Hematopoietic multipotent progenitor cell treated with erythropoietin and hydrocortisone succinate and interleukin-3 and kit ligand, for 4 days (in vitro differentiated cells): ENCODE measurements at places on chromosomes 6 and 20.

- peak; percentile 60 for DNase-seq
Measured at GRCh38 chr20:8658103-8658502, 410.8 kb upstream of the PLCB4 start.

DNA sequence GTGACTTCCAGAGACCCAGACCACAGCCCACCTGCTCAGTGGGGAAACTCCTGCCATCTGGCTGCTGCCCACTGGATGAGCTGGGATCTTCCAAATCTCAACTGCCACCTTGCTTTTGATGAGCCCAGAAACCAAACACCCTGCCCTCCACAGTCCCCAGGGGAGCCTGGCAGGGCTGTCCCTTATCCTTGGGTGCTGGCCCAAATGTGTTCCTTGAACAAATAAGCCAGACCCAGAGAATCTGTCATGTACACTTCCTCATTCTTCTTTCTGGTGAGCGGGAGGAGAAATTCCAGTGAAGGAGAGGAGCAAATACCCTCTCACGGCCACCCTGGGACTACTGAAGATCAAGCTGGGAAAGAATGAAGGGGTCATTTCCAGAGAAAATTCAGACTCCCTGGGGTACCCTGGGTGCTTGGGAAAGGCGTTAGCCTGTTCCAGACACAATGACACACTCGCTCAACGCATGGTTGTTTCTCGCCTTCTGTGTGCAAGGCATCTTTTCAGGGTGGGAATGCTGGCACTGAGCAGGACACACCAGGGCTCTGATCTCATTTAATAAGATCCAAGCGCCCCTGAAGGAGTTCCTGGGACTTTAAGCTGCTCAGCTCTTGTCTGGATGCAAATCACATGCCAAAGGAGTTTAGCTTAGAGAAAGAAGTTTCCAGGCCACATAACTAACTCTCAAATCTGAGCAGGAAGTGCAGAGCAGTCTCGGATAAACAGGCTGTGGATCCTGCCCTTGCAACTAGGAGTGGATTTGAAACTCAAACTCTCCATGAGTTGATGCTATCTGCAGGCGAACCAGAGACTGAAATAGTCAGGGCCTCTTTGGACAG is 38.5 kb downstream of the PXDC1 start:
- DNase-seq: no peak

GRCh38 chr20:45049438-45049837 is 51.5 kb downstream of the KCNS1 start:
- no peak for DNase-seq

DNA sequence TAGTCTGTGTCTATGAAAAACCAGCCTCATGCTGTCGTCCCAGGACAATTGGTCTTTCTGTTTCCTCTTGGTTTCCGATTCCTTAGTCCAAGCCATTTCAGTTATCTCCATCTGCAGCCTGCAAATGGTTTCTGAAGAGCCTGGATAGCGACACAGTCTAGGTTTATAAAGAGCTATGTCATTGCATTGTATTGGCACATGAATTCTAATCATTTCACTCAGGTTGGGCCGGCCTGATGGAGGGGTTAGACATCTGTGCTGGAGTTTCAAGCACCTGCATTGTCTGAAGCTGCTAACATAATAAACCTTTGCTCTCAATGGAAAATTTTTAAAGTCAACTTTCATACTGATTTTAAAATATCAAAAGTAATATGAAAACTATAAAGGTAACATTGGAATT is 232.6 kb upstream of the MAP3K7 start:
- no peak for DNase-seq

DNA sequence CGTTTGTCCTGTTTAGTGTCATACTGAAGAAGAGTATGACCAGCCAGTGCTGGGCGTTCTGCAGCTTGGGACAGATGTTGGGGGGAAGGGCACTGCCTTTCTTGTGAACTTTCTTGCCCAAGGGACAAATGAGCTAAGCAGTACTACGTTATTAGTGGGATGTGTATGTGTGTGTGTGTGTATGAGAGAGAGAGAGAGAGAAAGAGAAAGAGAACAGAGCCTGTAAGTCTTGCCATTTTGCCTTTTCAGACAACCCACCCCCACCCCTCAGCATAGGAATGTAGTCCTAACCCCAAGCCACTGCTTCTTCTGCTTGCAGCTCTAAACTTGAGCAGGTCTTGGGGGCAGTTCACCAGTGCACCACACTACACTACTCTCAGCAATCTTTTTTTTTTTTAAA is 45.5 kb downstream of the E2F3 start:
- no peak for DNase-seq

DNA sequence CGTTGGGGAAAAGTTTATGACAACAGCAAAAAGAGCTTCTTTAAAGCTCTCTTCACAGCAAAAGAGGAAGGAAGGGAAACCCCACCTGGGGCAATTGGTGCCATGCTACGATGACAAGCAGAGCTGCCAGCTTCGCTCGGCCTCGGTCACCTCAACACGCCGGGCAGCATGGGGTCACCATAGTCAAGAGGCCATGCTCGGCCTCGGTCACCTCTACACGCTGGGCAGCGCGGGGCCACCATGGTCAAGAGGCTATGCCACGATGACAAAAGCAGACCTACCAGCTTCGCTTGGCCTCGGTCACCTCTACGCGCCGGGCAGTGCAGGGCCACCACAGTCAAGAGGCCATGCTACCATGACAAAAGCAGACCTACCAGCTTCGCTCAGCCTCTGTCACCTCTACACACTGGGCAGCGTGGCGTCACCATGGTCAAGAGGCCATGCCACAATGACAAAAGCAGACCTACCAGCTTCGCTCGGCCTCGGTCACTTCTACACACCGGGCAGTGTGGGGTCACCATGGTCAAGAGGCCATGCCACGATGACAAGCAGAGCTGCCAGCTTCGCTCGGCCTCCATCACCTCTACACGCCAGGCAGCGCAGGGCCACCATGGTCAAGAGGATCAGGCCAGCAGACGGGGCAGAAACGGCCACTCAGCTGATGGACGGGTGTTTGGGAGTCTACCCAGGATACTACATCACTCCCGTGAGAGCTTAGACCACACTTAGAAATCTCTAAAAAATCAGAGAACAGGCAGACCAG is 12.1 kb downstream of the APMAP start:
- peak; percentile 27 for DNase-seq

DNA sequence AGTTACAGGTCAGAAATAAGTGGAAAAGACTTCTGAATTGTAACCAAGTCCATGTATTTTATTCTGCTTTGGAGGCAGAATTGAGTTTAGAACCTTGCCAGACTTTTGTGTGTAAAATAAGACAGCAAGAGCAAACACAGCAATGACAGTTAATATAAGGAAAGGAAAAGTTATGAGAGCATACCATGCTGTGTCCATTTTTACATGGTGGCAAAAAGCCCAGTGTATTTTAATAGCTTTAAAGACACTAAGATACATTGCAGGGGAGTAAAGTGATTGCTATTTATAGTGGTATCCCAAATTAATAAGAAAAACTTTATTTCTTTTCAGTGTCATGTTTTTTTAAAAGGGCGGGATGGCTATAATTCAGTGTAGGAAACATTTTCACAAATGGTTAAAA is 45.2 kb downstream of the CDC5L start:
- no peak for DNase-seq

DNA sequence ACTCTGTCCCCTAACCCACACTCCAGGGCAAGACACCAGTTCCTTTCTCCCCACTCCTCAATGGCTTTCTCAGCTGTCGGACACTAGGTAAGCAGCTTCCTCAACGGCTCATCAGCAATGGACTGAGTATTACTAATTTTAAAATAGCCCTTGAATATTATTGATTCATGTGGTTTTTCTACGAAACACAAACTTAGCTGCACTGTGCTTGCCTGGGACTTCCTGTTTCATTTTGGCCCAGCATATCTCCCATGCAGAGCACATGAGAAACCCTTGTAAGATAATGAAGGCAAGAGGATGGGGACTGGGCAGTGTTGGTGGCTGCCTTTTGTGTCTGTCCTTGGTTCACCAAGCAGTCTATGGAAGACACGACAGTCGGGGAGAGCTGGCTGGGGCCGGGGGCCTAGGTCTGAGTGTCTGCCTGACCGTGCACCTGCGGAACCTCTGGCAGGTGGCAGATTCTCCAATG is 48.9 kb downstream of the RNASET2 start:
- DNase-seq: peak; percentile 64

DNA sequence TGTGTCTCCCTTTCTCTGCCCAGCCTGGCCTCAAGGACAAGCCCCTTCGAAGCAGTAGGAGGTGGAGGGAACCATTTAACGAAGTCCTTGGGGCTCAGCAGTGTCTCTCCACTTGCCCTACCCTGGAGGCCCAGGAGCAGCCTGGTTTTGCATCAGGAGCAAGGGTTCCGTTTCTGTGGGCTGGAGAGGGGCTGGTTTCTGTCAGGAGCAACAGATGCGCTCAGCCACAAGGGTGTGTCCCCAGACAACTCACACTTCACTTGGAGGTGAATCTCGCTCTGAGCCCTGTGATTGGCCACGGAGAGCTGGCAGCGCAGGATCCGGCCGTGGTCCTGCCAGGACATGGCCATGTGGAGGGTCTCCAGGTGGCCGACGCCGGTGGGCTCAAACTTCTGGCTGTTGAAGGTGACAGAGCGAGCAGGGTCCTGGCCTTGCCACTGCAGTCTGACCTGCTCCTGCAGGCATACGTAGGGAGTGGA is 6.9 kb downstream of the SIGLEC1 start:
- DNase-seq: no peak

DNA sequence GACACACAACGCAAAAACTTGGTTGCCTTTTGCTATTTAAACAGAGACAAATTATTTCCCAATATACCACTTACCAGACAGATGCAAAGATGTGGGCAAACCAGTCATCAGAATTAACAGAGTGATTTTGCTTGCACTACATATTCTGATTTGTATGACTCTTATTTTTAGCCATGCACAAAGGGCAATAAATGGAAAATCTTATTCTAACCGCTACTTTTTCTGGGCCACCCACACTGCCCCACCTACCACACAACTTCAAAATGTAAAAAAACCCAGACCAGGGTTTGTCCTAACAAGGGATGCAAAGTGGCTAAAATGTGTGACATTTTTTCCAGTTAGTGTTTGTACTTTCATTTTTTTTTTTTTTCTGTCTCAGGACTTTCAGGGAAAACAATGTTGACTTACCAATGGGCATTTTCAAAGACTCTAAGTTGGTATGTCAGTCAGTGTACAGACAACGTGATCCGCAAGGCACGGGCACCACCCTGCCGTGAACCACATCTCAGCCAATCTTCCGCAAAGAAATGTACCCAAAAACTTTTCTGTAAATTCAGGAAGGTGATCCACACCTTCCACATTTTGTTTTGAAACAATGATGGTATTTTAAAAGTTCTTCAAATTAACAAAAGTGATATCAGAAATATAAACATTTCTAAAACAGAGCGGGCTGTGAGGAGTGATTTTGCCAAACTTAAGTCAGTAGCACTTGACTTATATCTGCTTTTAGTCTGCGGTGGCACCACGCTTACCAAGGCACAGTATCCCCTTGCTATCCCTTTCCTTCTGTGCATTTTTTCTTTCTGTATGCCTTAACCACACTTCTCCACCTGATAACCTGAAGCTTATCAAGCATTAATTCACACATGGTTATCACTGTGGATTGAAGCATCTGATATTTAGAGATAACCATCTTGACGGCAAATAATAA is 185.6 kb downstream of the GJA10 start:
- DNase-seq: peak; percentile 31

- peak; percentile 65 for DNase-seq
Measured at GRCh38 chr6:5142915-5143314, 57.8 kb downstream of the PPP1R3G start.

- DNase-seq: peak; percentile 79
Measured at GRCh38 chr20:50517817-50518154, 7.6 kb downstream of the PTPN1 start.

- no peak for DNase-seq
Measured at GRCh38 chr6:159047891-159048685, 3.3 kb upstream of the TAGAP start.
